Right renal cortex interstitium (tissue), 3 donors: ENCODE measurements at places on chromosomes 6 and 20. TPM values are rescaled to one million over a fixed set of nuclear protein-coding genes. Genes with fewer than 3 reads are reported as not detected.

PRR18 gene
- polyA plus RNA-seq: 0.25 TPM

ANKEF1 gene
- polyA plus RNA-seq: 8.7 TPM

ZKSCAN4 gene
- 11.9 TPM for polyA plus RNA-seq

SOX18 gene
- 5.6 TPM for polyA plus RNA-seq

LST1 gene
- 5.2 TPM for polyA plus RNA-seq

VGLL2 gene
- polyA plus RNA-seq: not detected

EIF6 gene
- 148 TPM for polyA plus RNA-seq

DNA sequence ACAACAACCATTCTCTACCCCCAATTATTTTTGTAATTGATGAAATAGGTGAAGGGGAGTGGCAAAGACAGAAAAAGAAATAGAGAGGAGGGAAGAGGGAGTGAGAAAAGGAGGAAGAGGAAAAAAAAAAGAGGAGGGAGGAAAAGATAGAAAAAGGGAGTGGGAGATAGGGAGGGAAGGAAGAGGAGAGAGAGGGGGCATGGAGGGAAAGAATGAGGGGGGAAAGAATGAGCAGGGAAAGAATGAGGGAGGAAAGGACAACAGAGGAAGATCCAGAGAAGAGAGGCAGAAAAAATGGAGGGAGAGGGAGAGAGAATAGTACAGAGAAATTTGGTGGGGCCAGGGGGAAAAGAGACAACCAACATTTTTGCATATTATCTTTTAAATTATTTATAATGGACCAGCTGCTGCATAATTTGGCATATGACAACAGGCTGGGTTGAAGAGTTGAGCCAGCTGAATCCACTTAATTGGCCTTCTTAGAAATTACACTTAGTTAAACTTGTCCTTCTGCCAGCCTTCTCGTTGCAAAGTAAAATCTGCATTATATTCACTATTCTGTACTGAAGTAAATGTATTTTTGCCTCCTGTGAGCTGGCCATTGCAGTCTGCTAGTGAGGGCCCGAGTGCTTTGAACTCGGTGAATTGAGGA is 101.0 kb downstream of the ARHGAP18 start:
- no peak for DNase-seq

DNA sequence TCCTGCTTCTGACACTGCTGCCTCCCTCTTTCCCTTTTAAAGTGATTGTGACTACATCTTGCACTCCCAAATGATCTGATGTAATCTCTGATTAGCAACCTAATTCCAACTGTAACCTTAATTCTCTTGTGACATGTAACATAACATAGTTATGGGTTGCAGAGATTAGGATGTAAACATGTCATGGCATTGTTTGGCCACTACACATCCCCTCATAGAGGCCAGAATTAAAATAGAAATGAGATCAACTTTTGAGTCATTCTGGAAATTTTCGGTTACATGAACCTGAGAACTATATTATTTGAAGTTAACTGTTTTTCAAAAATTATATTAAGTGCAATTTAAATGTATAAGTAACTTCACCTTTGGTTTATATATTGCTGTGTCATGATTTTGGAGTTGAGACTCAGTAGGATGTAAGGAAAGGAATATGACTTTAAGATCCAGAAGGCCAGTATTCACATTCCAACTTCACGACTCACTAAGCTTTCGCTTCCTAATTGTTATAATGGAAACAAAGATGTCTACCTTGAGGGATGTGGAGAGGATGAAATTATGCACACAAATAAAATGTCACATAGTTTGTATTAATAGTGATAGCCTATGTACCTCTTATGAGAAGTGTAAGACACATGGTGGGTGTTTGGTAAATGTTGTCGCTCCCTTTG is 611.9 kb upstream of the MAP3K7 start:
- DNase-seq: no peak

DNA sequence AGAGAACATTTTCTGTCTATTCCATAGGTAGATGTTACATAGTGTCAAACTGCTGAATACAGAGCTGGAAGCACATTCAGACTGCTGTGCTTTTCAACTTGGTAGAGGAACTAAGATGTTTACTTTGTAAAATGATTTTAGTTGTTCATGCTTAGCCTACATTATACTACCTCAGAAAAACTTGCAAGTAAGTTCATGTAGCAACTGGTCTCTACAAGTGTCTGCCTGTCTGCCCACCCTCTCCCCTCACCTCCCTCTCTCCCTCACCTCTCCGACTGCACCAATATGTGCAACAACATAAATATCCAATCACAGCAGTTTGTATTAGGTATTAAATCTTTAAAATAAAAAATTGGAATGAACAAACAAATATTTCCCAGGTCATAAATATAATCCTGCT is 25.3 kb downstream of the ELOVL4 start:
- no peak for DNase-seq

DNA sequence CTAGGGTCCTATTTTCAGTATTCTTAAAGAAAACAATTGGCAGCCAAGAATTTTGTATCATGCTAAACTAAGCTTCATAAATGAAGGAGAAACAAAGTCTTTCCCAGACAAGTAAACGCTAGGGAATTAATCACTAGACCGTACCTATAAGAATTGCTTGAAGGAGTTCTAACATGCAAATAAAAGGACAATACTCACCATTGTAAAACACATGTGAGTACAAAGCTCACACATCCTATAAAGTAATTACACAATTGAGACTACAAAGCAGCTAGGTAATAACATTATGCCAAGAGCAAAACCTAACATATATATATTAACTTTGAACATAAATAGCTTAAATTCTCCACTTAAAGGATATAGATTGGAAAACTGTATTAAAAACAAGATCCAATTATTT is 147.4 kb downstream of the FAM83B start:
- DNase-seq: no peak

GRCh38 chr20:59697068-59697467 is 92.7 kb downstream of the PHACTR3 start:
- DNase-seq: no peak

DNA sequence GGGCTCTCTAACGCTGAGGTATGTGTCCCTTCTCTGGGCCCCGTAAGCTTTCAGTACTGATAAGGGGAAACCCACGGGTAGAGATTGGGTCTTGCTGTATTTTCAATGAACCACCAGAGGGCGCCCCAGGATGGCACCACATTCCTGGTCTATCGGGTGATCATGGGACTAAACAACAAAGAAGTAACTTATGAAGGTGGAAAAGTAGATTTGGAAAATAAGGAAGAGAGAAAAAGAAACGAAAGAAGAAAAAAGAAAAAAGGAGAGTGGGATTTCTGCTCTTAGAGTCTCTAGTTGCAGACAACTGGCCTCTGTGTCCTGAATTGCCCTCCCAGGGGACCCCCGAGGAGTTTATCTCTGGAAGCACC is 93.8 kb downstream of the GMPR start:
- peak; percentile 53 for DNase-seq

- DNase-seq: no peak
Measured at GRCh38 chr6:30625511-30625910, 1.2 kb upstream of the ATAT1 start.

- DNase-seq: no peak
Measured at GRCh38 chr6:116381000-116381399, 10.3 kb downstream of the DSE start.

- DNase-seq: no peak
Measured at GRCh38 chr6:36241728-36242127, 28.1 kb upstream of the PNPLA1 start.

DNA sequence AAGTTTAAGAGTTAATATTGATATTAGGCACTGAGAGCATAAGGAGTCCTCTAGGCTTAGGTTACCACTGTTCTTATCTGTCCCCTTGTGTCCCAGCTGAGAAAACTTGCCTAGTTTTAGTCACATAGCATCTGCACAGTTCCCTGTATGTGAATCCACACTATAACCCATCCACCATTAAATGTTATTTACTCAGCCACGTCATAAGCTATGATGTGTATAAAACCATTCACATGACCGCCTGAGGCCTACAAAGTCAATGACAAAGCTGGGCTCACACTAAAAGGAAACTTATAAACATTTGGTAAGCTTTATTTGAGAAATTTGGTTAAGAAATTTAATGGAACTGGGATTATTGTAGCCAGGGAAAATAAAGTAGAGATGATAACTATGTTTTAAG is 59.2 kb upstream of the TFAP2D start:
- DNase-seq: no peak
